Colonic mucosa (tissue), 4 donors: ENCODE measurements at places on chromosomes 16 and 17. TPM values are rescaled to one million over a fixed set of nuclear protein-coding genes. Genes with fewer than 3 reads are reported as not detected.

DNA sequence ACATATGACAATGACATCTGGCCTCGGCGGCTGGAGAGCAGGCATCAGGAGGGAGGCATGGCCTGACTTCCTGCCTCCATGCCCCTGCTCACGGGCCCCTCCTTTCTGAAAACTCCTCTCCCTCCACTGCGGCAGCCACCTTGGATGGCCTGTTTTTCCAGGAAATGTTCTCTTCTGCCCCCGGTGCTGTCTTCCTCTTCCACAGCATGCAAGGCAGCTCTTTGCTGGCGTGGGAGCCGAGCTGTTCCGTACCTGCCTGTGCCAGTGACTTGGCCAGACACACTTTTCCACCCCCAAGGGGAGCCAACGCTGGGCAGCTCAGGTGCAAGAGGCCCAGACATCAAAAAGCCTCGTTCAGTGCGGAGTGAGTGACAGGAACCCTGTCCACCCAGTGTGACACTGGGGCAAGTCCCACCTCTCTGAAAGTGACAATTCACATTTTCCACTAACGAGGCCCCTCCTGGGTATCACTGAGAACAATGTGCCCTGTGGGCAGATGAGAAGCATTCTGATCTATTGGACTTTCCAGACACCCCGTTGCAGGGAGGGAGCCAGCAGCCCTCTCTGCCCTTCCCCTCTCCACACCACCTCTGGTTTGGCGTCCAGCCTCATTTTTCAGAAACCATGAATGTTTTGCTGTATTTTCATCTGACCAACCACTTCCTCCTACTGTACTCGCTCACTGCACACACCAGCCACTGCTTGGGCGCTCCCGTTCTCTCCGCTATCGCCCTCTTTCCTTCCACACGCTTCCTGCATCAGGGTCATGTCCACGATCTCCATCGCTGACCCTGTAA is 31.2 kb downstream of the NSMCE1 start:
- H3K36me3 ChIP-seq = no peaks in the 10 kb centered on the region
- peak overlapping the region; percentile 71 for H3K27ac ChIP-seq
- H3K4me3 ChIP-seq = no peak overlapping the region
- DNase-seq = no peak

GRCh38 chr17:48722915-48723422 is at the start of gene PRAC2:
TSS of gene PRAC2 (plus strand) at chr17:48723185. CDS start at chr17:48724411, 1,226 bp downstream.
- H3K36me3 ChIP-seq = no peaks in the 10 kb centered on the region
- H3K27me3 ChIP-seq = peaks cover 48% of the 10 kb centered on the region
- DNase-seq = peak; percentile 85
- no peaks in the 10 kb centered on the region for H3K4me1 ChIP-seq

DNA sequence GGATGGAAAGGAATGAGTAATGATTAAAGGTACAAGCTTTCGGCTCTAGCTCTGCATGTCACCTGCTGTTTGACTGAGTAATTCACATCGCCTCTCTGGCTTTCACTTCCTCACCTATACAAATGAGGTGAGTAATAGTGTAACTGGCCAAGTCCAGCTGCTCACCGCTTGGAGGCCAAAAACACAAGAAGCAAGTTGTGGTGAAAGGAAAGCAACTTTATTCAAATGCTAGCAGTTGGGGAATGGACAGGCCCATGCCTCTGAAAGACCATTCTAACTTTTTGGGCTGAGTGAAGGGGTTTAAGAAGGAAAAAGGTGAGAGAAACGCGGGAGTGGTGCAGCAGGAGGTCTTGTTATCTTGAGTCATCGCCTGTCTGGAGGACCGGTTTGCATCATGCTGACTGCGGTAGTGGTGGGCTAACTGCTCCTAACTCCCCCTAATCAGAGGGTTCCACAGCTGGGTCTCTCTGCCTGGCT is 45.7 kb upstream of the CSNK2A2 start:
- H3K4me3 ChIP-seq = no peak overlapping the region
- no peaks in the 10 kb centered on the region for H3K27me3 ChIP-seq
- H3K4me1 ChIP-seq = no peaks in the 10 kb centered on the region
- no peaks in the 10 kb centered on the region for H3K36me3 ChIP-seq

ZFP3 gene
- total RNA-seq = 6.3 TPM

DNA sequence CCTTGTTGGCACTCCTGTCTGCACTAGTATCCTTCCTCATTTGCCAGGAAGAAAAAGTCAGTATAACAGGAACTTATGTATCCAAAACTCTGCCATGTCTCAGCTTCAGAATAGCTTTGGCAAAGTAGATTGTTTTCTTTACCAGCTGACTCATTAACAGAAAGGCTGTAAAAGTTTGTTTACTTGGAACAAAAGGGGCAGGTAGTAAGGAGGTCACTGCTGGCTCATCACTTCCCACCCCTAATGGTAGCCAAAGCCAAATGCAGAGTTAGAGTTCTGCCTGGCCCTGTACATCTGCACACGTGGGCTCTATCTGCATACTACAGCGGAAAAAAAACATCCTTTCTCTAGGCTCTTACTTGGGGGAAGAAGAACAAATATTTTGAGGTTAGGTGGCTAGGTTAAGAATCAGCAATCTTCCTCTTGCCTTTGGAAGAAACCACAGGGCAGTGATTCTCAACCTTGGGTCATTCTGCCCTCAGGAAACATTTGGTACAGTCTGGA is 90.9 kb upstream of the BCAR1 start:
- no peaks in the 10 kb centered on the region for H3K4me1 ChIP-seq
- no peak overlapping the region for H3K4me3 ChIP-seq
- H3K36me3 ChIP-seq = no peaks in the 10 kb centered on the region
- peak overlapping the region; percentile 42 for H3K27ac ChIP-seq
- DNase-seq = peak; percentile 26

GRCh38 chr16:49330562-49331201 is 42.9 kb upstream of the C16orf78 start:
- no peaks in the 10 kb centered on the region for H3K27me3 ChIP-seq
- no peak overlapping the region for H3K4me3 ChIP-seq
- no peaks in the 10 kb centered on the region for H3K36me3 ChIP-seq
- no peak overlapping the region for H3K27ac ChIP-seq
- DNase-seq = no peak

SRRM2 gene
- total RNA-seq = 377 TPM

- no peaks in the 10 kb centered on the region for H3K27me3 ChIP-seq
- H3K4me1 ChIP-seq = peaks cover 6% of the 10 kb centered on the region
- DNase-seq = no peak
- H3K36me3 ChIP-seq = no peaks in the 10 kb centered on the region
- H3K4me3 ChIP-seq = no peak overlapping the region
Observed at GRCh38 chr17:50091918-50092285, 3.2 kb upstream of the PDK2 start.

DNA sequence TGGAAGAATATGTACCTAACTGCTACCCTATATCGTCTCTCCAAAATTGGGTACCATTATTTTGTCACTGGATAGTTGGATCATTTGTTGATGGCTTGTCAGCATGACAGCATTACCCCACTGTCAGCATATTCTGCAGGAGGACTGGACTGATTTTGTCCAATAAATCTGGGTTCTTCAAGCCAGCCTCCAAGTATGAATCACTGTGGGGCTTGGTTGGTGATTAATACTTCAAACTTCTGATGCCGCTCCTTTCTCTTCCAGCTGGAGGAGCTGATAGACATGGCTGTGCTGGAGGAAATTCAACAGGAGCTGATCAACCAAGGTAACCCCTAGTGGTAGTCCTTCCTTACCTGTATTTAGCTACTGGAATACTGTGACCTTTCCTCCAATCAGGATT is 2.5 kb downstream of the RPAIN start:
- DNase-seq = no peak
- no peak overlapping the region for H3K27ac ChIP-seq
- peaks cover 10% of the 10 kb centered on the region for H3K36me3 ChIP-seq
- no peaks in the 10 kb centered on the region for H3K27me3 ChIP-seq

TELO2 gene
- total RNA-seq = 76.0 TPM

STXBP4 gene
- total RNA-seq = 6.6 TPM

TUBG1 gene
- 86.9 TPM for total RNA-seq
